Renal cortical epithelial cell (primary cell): ENCODE measurements at places on chromosomes 11 and 22. TPM values are rescaled to one million over a fixed set of nuclear protein-coding genes. Genes with fewer than 3 reads are reported as not detected.
A peak's percentile ranks its signal among the peaks of the same experiment; 100 is the strongest.

- DNase-seq: no peak
Observed at GRCh38 chr11:65919573-65920371, 546 bp downstream of the DRAP1 start.

DNA sequence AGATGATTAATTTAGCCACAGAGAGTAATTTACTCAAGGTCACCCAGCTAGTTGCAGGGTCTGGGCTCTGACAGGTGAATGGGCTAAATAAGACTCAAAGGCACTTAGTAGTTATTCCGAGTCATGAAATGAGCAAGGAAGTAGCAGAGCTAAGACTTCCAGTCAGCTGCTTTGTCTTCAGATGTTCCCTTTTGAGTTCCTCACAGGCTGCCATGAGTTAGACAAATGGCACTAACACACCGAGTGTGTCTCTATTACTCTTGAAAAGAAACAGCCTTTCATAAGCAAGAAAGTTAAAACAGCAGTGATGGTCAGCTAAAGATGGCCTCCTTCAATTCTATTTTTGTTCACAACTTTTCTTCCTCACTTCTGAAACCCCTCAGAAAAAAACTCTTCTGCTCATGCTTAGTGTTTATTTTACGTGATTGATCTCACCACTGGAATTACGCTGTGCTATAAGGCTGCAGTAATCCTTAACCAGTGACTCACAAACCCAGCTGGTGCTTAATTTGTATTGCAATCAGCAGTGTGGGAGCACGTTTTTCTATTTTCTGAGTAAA is 389.1 kb downstream of the AASDHPPT start:
- peak; percentile 89 for DNase-seq

AASDHPPT gene
- total RNA-seq: 63.9 and 81.7 TPM in 2 replicates

GRCh38 chr11:131888230-131888855 is 517.9 kb downstream of the NTM start:
- DNase-seq: peak; percentile 76

SLC6A5 gene
- total RNA-seq: not detected in 2 replicates

DNA sequence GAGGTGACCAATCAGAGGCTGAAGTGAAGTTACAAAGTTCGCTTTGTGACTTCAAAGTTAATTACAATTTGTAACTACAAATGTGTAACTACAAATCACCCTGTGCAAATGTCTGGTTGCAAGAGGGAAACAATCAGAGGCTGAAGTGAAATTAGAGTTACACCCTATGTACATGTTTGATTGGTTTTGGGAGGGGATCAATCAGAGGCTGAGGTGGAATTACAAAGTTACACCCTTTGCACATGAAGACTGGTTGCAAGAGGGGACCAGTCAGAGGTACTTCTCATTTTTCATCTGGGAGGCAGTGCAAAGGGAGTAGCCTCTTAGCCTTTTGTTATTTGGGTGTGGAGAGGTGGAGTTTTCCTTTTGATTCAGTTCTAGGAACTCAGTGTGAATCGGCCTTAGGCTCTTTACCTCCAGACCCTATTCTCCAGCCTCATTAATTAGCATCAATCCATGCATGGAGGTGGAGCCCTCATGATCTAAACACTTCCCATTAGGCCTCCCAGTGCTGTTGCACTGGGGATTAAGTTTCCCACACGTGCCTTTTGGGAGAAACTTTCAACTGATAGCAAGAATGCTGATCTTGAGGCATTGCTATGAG is 291.3 kb upstream of the MTNR1B start:
- DNase-seq: no peak

DNA sequence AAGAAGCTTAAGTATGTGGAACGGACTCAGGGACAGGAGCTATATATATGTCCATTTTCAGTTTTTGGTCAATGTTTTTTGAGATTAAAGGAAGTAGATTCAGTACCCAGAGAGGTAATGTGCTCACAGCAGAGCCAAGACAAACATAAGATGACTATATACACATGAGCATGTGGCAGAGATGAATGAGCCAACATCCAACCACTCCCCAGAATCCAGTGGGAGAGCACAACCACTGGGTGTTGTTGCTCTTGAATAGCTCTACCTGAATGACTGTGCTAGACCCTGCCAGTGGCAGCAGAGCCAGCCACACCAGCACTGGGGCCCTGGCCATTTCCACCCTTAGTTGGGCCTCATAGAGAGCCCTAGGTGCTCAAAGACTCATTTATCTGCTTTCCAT is 10.7 kb upstream of the SYTL2 start:
- peak; percentile 83 for DNase-seq

DNA sequence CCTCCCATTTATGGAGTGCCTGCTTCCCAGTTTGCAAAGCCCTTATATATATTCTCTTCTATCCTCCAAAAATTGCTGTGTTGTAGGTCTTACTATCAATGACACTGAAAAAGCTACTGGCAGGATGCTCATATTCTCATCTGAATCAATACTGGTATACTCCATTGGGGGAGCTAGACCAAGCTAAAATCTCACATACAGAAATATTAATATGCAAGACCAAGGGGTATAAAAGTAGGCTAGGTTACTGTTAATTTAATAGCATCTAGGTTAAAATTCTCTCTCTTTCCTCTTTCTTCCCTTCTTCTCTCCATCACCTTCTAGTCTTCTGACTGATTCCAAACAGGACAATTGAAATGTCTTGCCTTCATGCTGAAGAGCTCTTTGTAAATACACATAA is 17.1 kb upstream of the BDNF start:
- peak; percentile 20 for DNase-seq

DNA sequence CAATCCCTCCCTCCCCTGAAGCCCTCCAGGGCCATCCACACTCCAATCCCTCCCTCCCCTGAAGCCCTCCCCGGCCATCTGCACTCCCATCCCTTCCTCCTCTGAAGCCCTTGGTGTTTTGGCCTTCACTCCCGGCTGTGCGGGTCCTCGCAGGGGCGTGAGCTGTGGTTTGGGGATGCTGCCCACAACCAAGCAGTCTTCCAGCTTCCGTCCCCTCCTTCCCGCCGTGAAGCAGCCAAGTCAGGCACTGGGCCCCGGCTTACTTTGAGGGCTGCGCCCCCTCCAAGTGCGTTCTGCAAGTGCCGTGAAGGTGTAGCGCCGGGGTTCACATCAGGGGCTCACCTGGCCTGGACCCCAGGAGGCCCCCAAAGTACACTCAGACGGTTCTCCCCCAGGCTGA is 335.9 kb downstream of the BRD1 start:
- DNase-seq: no peak

DNA sequence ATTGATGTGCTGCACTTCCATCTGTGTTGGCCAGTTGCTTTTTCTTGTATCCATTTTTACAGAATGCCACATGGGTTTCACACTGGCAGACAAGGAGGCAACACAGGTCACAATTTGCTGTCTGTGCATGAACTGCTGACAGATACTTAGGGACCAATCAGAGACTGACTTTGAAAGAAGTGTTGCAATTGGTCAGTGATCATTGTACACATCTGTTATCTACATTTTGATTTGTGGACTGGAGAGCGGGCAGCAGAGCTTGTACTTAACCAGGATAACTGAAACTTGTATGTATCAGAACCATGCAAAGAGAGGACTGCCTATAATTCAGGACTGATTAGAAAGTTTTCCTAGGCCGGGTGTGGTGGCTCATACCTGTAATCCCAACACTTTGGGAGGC is 21.8 kb downstream of the PRR5 start:
- DNase-seq: no peak

CCDC89 gene
- 1.4 and 5.8 TPM in 2 replicates for total RNA-seq

OR56A4 gene
- not detected in 2 replicates for total RNA-seq

DNA sequence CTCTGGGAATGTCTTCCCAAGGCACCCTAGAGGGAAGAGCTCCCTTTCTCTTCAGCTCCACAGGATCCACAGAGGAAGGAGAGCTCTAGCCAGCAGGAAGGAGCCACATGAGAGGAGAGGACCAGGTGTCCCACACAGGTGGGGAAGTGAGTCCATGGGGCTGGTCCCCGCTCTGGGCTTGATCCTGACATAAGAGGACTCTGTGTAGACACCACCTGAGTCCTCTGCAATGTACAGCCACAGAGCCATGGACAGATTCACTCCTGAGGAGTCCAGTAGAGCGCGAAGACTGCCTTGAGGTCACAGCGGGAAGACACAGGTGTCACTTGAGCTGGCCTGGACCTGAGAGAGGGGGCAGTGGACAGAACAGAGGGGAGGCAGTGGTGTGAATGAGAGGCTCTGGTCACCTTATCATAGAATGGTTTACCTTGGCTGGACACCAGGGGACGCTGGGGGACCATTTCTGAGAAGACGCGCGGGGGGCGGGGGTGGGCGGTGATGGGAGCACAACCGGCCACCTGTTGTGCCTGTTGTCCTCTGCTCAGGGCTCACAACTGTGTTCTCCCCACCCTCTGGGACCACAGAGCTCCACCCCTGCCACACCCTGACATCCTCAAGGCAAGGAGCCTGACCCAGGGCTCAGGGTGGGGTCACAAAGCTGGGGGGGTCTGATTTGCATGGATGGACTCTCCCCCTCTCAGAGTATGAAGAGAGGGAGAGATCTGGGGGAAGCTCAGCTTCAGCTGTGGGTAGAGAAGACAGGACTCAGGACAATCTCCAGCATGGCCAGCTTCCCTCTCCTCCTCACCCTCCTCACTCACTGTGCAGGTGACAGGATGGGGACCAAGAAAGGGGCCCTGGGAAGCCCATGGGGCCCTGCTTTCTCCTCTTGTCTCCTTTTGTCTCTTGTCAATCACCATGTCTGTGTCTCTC is 128.2 kb downstream of the ZNF280B start:
- no peak for DNase-seq

- DNase-seq: no peak
Observed at GRCh38 chr11:8586184-8586583, 7.8 kb downstream of the STK33 start.

GRCh38 chr11:72896431-72896830 is 82.2 kb downstream of the ATG16L2 start:
- DNase-seq: no peak

APOBEC3C gene
- 8.0 TPM in 2 replicates for total RNA-seq

- no peak for DNase-seq
Observed at GRCh38 chr11:113329725-113330124, 15.3 kb downstream of the TTC12 start.

ASRGL1 gene
- total RNA-seq: 11.6 and 63.3 TPM in 2 replicates

POU2AF3 gene
- not detected in 2 replicates for total RNA-seq

KCNK7 gene
- total RNA-seq: 0.20 TPM in 1 of 2 replicates, not detected in the other

GRCh38 chr11:85165819-85166218 is 461.3 kb downstream of the DLG2 start:
- no peak for DNase-seq

DNA sequence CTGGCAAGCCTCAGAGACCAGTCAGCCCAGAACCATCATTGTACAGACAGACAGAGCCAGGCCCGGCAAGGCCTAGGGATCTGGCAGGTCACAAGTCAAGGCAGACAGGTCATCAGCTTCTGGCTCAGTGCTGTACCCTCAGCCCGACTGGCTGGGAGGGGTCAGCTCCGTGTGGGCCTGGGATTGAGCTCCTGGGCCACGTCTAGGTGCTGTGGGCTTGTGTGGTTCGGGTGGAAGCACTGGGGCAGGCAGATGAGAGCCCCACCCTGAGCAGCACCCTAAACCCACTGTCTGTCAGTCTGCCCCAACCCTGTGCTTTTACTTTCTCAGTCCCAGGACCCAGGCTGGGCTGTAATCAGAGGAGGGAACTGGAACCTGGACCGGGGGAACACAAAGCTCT is 26.9 kb upstream of the P2RY2 start:
- DNase-seq: no peak

CHRM4 gene
- total RNA-seq: not detected in 2 replicates

KCNK4 gene
- total RNA-seq: not detected in 2 replicates

A4GALT gene
- total RNA-seq: 23.8 and 64.8 TPM in 2 replicates

GRCh38 chr11:102197670-102198139 is 87.5 kb downstream of the YAP1 start:
- DNase-seq: no peak

DNA sequence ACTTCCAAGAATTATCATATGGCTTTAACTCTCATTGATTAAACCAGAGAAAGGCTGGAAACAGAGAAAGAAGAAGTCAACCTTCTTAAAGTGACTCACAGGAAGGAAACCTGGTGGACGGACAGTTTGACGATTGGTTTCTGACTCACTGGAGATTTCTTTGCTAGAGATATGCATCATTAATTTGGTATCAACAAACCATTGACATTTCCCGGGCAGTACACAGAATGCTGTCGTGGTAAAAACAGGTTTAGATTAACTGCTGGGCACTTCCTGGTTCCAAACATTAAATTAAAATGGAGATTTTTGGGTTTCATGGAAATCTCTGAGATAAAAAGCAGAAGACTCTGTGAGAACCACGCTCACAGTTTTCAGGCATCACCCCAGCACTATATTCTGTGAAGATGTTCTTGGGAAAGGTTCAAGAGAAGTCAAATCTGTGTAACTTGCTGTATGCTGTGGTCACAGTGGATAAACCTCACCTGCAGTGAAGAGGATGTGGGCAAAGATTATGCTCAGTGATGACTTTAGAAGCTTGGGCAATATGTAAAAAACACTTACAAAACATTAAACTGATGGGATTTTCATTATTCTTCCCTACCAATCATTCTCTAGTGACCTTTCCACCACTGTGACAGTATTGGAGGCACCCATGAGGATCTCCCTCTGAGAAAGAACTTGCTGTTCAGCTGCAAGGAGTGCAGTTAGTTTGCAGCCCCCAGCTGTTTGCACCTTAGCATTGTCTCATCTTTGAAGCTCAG is 61.1 kb upstream of the CD44 start:
- DNase-seq: peak; percentile 99

DNA sequence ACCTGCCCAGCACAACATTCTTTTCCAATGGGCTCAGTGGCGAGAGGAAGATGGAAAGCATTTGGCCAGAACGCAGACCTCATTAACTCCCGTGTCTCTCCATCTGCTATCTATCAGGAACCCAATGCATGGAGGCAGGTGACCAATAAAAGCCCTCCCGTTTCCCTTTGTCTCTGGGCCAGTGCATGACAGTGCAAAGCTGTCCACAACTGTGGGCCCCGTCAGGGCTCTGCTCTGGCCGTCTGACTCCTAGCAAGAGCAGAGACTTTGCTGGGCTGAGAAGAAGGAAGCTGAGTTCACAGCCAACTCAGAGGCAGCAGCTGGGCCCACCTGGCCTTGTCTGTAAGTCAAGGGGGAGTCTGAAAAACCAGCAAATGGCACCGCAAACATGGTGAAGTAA is 177.8 kb downstream of the TENM4 start:
- no peak for DNase-seq

GRCh38 chr22:25006354-25006753 is 53.8 kb downstream of the KIAA1671 start:
- no peak for DNase-seq

DNA sequence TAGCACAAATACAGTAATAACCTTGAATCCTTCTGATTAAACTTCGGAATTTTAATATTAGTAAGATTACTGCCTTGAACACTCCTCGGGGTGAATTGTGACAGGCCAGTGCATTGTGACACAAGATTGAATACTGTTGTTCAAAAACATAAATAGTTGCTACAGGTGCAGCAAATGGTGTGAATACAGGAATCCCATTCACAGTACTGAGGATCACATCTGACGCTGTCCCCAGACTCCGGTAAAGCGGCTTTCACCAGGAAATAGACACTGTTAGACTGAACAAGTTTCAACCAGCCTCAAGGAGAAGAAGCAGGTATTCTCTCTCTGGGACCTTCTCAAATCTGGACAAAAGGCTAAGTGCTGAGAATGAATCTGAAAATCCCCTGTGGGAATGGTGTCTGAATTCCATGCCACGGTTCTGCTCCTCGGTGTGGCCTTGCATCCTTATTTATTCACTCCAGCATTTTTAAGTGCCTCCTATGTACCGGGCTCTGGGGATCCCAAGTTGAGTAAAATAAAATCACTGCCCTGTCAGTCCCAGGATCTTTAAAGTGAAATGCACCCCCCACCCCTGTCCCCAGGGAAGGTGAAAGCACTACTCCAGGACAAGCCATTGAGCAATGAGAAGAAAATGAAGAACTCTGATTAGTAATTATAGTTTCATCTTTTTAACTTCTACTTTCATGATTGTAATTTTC is 3.4 kb downstream of the LGR4 start:
- no peak for DNase-seq

GRCh38 chr11:22957786-22958185 is 97.5 kb upstream of the CCDC179 start:
- DNase-seq: peak; percentile 7
